Ecto neural progenitor cell (in vitro differentiated cells): ENCODE measurements at places on chromosomes 13 and 19.

DNA sequence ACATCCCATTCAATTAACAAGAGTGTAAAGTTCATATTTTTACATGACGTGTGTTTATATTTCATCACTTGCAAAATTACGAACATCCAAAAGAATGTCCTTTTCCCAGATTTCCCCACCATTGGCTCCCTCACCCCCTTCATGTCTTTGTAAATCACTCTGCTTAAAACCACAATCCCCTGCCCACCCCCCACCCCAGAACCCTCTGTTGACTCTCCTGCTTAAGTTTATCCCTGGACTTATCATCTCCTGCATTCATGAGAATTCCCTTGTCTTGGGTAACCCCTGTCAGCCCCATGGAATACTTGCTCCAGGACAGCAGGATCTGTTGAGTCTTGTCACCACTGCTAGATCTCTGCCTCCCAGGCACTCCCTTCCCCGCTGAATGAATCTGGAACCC lies 109.9 kb downstream of the COL4A1 start:
- no peak for DNase-seq

DNA sequence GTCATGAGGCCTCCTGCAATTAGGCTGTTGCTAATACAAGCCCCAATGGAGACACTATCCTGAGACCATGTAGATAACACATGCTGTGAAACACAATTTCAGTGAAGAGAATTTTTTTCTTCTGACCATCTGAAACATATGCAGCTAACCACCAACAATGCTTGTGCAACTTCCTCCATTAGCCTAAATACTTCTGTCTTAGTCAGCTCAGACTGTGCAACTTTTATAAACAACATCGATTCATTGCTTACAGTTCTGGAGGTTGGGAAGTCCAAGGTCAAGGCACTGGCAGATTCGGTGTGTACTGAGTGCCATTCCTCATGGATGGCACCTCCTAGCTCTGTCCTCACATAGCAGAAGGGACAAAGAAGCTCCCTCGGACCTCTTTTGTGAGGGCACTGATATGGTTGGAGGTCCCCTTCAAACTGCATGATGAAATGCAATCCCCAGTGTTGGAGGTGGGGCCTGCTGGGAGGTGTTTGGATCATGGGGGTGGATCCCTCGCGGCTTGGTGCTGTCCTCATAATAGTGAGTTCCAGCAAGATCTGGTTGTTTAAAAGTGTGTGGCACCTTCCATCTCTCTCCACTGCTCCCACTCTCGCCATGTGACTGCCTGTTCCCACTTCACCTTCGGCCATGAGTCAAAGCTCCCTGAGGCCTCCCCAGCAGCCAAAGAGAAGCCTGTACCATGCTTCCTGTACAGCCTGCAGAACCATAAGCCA lies 27.7 kb downstream of the STK24 start:
- no peak for DNase-seq

DNA sequence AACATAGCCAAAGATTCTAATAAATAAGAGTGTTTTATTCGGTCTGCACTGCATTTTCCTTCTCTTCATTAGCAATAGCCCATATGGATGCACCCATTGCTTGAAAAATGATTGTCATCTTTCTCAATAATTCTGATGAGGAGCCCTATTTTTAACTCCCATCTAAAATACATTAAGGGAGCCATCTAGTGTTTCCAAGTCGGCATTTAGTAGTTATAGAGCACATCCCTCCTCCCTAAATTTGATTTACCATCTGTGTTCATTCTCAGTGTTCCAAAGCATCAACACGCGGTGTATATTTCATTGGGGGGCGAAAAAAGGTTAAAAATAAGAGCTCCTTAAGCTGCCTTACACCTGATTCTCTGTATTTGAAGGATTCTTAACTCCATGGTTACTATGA lies 119.2 kb upstream of the IPO5 start:
- DNase-seq, result no peak

DNA sequence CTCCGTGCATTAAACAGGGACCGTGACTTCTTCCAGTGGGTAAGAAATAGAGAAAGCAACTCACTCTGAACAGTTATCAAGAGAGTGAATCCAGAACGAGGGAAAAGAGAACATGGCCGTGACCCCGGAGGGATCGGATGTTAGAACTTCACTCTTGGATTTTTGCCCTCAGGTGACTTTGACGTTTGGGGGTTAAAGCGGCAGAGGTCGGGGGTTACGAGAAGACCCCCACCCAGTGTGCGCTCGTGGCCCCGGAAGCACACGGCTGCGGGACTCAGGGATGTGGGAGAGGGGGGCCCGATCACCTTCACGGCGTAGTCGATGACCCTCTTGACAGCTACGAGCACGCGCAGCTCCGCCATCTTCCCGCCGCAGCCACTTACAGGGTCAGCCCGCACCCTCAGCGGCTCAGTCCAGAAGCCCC lies at the start of gene ETFB:
Gene ETFB (minus strand): TSS at position 424 of the 424 bp plus-strand sequence. CDS start 62 bp downstream, at position 362.
- no peak for DNase-seq

DNA sequence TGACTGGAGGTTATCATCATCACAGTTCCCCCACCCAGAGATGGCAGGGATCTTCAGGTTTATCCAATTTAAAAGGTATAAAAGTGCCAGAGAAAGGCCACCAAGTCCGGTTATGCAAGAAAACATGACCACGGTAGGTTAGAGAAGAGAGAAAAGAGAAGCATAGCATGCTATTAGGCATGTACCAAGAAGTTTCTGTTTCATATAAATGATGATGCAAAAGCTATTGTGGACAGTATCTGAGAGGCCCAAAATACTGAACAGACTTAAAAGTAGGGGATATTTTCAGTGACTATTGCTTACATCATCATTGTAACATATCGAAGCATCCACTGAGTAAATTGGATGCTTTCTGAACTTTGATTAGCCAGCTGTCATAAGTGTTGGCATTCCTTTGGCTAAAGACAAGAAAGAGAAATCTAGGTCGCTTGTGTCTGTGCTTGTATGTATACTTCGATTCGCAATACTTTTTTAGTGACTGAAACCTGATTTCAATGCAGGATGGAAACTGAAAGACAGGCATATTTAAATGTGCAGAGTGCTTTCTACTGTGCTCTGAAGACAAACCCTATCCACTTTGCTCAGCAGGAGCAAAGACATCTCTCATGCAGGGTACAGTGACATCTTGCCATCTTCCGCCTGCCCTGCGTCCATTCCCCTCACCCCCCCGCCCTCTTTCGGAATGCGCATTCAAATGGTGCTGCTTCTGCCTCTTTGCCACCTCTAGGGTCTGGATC lies 180.3 kb downstream of the SHISA2 start:
- DNase-seq, result no peak

DNA sequence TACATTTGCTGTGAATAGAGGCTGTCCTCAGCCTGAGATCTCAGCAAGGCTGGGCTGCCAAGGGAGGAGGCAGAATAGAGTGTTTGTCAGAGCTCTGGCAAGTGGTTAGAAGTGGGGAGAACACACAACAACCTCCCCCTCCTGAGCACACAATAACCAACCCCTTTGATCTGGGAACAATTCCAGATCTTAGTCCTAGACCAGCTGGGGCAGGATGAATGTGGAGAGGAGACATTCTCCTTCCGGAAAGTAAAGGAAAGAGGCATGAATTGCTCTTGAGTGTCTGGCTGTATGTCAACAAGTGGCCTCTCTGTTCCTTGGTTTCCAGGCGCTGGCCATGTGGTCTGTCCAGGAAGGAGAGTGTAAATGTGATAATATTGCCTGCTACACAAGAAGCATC lies 114.9 kb upstream of the TMTC4 start:
- no peak for DNase-seq

DNA sequence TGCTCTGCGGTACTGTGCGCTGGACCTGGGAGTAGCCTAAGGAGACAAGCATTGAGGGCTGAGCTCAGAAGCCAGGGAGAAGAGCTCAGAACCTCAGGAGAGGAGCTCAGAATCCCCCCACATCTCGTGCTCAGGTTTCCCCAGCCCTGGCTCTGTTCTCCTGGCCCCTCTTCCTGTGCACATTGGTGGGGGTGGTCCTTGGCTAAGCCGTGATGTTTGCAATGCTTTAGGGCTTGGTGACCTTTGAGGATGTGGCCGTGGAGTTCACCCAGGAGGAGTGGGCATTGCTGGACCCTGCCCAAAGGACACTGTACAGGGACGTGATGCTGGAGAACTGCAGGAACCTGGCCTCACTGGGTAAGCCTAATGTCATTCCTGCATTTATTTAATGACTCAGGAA lies 6.6 kb downstream of the ZNF557 start:
- DNase-seq, result no peak

GRCh38 chr13:109207622-109208021 lies 578.2 kb downstream of the MYO16 start:
- DNase-seq, result no peak

GRCh38 chr13:89660752-89661151 lies 1686.7 kb upstream of the MIR17HG start:
- no peak for DNase-seq

- no peak for DNase-seq
Measured at GRCh38 chr19:44876930-44877535, 14.0 kb upstream of the TOMM40 start.

- DNase-seq, result no peak
Measured at GRCh38 chr13:112725346-112726015, 35.6 kb downstream of the ATP11A start.

DNA sequence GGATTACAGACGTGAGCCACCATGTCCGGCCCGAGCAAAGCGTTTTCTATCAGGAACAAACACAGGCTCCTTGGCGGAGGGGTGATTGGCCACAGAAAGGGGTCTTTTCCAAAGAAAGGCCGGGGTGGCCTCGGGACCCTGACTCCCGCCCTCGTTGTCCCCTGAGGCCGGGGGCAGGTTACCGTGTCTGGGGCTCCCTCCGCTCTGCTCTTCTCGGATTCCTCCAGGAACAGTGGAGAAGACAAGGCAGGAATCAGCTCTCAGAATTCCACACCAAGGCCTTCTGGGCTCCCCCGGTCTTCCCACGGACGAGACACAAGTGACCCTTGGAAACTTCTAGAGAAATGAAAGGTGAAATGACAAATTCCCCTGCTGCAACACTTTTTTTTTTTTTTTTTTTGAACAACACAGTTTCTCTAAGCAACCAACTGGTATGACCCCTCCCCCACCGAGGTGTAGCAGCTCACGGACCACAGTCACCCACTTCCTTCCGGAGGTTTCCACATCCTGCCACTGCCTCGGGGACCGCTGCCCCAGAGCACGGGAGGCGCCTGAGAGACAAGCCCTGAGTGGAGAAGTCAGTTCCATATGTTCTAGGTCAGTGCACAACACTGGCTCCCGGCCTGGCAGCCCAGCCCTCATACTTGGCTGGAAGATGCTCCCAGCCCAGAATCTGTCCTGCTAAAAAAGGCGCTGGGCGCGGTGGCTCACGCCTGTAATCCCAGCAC lies 11.0 kb downstream of the MOB3A start:
- no peak for DNase-seq

GRCh38 chr13:73607489-73608156 lies 526.6 kb downstream of the KLF12 start:
- no peak for DNase-seq

GRCh38 chr13:33260168-33261098 lies 25.1 kb downstream of the STARD13 start:
- DNase-seq, result no peak

DNA sequence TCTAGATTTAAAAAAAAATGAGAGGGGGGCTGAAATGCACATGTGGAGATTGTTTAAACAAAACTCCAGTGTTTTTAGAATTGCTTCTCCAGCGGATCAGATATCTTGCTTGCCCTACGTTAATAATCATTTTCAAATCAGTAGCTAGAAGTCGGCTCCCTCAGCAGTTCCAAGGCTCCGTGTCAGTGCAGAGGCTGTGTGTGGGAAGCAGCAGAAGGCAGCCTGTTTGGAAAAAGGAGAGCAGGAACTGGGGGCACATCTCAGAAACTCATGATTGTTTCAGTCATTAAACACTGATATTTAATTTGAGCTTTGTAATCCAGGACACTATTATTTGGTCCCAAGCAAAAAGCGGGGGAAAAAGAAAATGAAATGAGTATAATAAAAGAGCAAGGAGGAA lies 50.9 kb downstream of the SOX21 start:
- no peak for DNase-seq

DNA sequence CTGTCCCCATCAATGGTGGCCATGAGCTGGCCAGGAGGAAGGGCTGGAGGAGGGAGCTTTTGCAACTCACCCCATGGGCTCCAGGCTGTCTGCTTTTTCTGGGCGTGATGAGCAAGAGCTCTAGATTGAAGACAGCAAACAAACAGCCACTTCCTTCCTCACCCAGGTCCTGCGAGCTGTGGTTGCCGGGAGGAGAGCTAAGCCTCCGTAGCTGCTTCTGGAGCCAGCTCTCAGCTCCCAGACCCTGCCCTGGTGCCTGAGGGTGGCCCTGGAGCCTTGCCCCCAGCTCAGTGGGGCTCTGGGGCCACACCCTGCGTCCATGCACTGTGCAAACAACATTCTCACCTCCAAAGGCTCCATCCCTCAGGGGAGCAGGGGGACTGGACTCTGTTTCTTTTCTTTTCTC lies 6.2 kb downstream of the MYO1F start:
- DNase-seq, result no peak

DNA sequence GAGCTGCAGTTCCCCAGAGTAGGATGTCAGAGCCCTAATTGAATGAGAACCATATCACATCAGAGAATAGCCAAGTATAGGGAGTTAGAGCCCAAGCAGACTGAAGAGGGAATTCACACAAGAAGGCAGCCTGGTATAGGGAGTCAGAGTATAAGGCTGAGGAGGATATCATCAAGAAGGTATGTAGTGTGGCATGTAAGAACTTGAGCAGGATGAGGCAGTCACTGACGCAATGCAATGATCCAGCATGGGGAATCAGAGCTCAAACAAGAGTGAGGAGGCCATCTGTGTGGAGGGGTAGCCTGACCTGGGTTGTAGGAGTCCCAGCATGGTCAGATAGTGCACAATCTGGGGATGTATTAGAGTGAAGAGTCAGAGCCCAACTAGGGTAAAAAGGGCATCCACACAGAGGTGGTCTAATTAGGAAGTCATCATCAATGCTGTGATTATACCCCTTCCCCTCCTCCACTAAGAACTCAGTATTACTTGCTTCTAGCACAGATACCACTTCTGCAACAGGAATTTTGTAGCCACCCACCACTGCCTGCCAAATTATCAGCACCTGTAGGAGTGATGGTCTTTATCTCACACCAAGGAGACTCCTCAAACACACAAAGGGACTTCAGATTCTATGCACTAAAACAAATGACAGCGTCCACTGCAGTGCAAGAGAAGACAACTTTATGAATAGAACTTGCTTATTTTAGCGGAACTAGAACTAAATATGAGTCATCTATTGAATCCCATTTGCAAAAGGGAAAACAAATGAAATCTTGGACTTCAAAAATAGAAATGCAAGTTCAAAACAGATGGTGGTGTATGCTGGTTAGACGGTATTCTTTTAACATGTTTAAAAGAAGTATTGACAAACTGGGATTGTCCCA lies 107.2 kb downstream of the FNDC3A start:
- DNase-seq, result no peak

- DNase-seq, result no peak
Measured at GRCh38 chr19:5466072-5466471, 10.9 kb downstream of the ZNRF4 start.

- DNase-seq, result no peak
Measured at GRCh38 chr13:109333893-109334651, 452.3 kb downstream of the IRS2 start.

- DNase-seq, result no peak
Measured at GRCh38 chr13:55439450-55439849, 1701.3 kb upstream of the PRR20A start.
